ENCODE measurements at places on chromosomes 5 and 9. TPM values are rescaled to one million over a fixed set of nuclear protein-coding genes. Genes with fewer than 3 reads are reported as not detected.

NDST1 gene
- 23.1 TPM for total RNA-seq

COL15A1 gene
- 0.30 TPM for total RNA-seq

IL5 gene
- total RNA-seq = not detected

WHRN gene
- under 0.01 TPM for total RNA-seq

PCDHB11 gene
- under 0.01 TPM for total RNA-seq

FAM219A gene
- 10.3 TPM for total RNA-seq

PCDHAC2 gene
- total RNA-seq = 0.30 TPM

FRRS1L gene
- total RNA-seq = not detected

ARHGEF39 gene
- total RNA-seq = 1.5 TPM

SOHLH1 gene
- total RNA-seq = not detected

HAND1 gene
- total RNA-seq = not detected

PCDHGC5 gene
- total RNA-seq = not detected

CATSPER3 gene
- not detected for total RNA-seq

SPATA31D4 gene
- total RNA-seq = not detected

LCN1 gene
- total RNA-seq = not detected

PCDHGB6 gene
- 0.97 TPM for total RNA-seq

Measured in epithelial cell of umbilical artery (primary cell).